Hematopoietic multipotent progenitor cell treated with erythropoietin and hydrocortisone succinate and interleukin-3 and kit ligand, for 17 days (in vitro differentiated cells): ENCODE measurements at places on chromosomes 7 and 10.

GRCh38 chr7:92072121-92072520 is 62.2 kb downstream of the CYP51A1 start:
- no peak for DNase-seq

- DNase-seq: no peak
Measured at GRCh38 chr10:94677691-94678090, 5.8 kb upstream of the CYP2C18 start.

DNA sequence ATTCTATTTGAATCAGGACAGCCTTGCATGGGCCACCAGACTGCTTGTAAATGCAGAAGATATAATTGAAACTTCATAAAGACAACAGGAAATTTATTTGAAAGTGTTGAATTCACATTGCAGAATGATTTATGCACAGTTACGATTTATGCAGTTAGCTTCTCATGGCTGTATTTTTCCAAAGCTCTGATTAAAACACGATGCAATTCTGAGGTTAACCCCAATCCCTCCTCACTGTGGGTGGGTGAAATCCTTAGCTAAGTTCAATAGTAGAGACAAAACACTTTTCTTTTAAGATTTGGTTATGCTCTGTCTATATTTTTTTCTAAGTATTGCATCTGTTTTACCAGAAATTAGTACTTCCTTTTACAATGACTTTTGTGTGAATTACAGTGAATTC is 728.8 kb upstream of the IGFBP3 start:
- DNase-seq: no peak

- DNase-seq: no peak
Measured at GRCh38 chr10:70359017-70359550, 23.3 kb downstream of the LRRC20 start.

GRCh38 chr7:24741679-24742505 is 15.4 kb downstream of the GSDME start:
- no peak for DNase-seq

GRCh38 chr7:138608275-138608674 is 92.9 kb downstream of the SVOPL start:
- no peak for DNase-seq

DNA sequence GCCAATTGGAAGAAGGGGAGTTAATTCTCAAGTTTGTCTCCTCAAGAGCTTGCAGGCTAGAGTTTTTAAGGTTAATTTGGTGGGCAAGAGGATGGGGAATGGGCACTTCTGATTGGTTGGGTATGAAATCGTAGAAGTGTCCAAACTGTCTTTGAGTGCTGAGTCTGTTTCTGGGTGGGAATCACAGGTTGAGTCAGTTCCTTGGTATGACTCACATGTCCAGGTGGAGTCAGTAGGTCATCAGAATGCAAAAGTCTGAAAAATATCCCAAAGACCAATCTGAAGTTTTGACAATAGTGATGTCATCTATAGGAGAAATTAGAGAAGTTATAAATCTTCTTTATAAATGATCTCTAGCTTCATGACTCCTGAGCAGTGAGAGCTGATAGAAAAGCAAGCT is 1252.2 kb downstream of the REEP3 start:
- no peak for DNase-seq

GRCh38 chr7:66771795-66772194 is 31.3 kb downstream of the RABGEF1 start:
- no peak for DNase-seq

DNA sequence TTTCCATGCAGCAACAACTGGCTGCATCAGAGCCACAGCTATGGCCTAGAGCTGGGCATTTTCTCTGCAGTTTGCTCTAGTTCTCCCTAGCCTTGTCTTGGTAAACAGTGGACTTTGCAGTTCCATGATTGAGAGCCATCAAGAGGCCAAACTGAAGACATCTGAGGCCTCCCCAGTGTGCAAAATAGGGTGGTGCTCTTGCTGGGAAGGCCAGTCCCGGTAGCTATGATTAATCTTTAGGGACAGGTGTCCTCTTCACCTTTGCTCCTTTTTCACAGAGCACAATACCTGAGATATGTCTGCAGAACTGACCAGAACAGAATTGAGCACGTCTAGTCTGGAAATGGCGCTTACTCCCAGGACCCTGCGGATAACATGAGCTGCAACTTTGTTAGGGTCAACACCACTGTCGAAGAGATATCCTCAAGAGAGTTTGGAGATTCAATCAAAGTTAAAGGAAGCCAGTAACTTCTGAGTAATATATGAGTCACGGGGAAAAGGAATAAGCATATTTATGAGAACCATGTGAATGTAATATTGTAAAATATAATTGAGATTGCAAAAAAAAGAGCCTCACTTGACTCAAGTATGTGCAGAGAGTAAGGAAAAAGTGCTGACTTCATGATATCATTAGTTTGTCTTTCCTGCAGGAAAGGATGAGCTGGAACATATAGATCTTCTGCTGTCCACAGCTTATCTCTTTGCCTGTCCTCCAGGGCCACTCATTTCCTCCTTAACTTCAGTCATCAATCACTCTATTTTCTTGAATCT is 76.7 kb downstream of the ANK3 start:
- DNase-seq: no peak

DNA sequence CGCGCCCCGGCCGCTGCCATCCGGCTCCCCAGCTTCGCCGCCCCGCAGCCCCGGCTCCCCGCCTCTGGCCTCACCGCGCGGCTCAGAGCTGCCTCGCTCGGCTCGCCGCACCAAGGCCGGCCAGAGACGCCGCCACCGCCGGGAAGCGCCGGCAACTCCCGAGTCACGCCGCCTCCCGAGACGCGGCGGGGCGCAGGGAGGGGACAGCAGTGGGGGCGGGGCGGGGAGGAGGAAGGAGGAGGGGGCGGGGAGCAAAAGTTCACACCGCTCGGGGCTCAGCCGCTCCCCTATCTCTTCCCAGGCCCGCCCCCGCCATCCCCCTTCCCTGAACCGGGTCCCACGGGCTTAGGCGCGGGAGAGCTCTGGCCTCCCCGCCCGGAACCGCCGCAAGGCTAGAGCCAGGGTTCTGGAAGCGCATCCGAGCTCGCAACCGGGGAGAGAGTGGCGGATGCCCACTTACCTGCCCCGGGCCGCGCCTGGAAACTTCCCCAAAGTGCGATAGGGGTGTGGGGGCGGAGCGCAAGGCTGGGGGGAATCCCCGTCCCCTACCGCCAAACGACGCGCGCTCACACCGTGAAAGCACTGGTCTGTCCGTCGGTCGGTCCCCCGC is 1.0 kb downstream of the CHST15 start:
- no peak for DNase-seq

GRCh38 chr7:92645114-92646061 is 55.2 kb upstream of the FAM133B start:
- DNase-seq: no peak

DNA sequence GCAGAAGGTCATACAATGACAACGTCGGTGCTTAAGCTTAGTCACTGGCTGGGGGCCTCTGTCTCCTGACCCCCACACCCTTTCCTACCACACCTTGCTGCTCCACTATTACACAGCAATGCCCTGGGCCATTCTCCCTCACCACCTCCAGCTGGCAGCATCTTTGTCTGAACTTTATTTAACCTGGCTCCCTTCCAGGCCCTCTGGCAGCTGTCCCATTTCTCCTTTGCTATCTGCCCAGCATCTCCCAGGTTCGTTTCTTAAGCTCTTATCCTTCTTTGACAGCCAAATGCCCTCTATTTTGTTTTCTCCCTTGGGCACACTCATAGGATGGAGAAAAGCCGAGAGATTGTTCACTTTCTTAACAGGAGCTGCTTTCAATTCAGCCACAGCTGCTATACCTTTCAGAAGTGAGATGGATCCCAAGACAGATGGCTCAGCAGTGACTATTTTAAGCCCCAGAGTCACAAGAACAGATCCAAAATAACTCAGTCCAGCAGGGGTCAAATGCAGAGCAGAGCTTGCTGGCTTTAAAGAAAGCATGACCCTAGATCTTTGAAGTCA is 1277.1 kb upstream of the AUTS2 start:
- no peak for DNase-seq

DNA sequence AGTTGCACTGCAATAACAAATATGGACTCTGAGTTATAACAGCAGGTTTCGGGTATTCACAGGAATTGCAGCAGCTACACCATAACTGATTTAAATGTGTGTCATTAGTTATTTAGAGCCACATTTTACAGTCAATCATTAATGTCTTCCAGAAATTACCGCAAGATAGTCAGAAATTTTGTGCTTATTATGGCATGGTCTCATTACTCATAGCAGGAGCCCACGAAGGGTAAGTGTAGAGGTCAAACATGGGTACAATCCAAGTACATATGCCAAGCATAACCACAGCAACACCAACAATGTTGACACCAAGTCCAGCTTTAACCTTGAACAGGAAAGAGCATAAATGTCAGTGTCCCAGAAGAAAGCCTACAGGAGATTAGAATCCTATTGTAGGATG is 84.4 kb downstream of the SLC13A1 start:
- DNase-seq: no peak

GRCh38 chr10:86650151-86650550 is 4.2 kb upstream of the OPN4 start:
- DNase-seq: no peak

GRCh38 chr7:1220977-1221745 is 11.5 kb upstream of the UNCX start:
- no peak for DNase-seq

DNA sequence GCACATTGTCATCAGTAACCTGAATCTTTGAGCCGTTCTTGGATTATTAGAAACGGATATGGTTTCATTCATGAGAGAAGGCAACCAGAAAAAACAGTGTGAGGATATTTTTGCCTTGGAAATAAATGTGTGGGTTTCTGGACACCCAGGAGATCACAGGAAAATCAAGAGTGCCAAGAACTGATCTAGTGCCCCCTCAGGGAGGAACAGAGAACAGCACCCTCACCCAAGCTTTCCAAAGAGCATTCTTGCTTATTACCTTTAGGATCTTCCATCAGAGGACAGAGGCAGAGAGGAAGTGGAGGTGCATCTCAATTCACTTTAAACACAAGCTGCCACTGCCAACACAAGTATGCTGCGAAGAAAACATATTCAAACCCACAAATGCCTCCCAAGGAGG is 851.5 kb upstream of the COBL start:
- DNase-seq: no peak

DNA sequence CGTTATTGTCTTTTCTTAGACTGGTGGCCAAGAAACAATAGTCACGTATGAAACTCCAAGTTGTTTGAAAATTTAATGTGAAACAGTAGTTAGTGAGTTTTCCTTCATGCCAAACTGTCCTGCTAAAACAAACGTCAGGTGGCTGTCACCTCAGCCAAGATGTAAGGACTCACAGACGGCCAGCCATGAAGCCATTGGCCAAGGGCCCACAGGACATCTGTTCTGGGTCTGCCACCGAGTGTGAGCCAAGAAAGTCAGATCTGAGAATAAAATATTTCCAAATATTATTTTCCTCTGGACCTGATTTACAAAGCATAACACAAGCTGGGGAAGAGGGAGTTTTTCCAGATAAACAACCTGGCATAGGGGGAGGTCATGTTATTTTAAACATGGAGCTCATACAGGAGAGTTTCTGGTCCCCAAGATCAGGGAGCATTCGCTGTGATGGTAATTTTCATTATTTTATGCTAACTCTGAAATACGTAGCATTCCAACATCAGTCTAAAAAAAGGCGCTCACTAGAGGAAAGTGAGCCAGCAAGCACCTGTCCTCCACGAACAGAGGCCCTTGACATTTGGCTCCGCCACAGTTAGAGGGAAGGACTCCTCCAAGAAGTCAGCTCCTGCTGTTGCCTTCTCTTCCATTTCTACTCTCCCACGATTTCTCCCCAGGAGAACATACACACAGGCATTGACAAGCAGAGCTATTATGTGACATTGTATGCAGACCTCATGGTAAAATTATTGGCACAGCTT is 38.9 kb upstream of the LANCL2 start:
- no peak for DNase-seq

DNA sequence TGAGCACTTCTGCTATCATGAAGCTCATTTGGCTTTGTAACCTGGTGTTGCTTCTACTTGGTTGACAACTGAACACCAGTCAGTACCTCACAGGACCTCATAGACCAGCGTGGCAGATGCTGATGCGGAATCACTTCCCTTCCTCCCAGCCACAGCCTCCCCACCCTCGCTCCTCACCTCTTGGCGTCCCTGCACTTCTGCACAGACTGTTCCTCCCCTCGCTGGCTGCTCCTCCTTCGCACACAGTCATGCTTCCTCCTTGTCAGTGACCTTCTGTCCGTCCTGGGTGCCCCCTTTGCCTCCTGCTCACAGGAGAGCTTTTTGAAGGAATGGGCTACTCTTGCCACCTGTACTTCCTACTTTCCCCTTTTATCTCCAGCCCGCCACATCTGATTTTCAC is 61.4 kb upstream of the CTBP2 start:
- DNase-seq: no peak

GRCh38 chr10:43939389-43939938 is 290.8 kb upstream of the ZNF32 start:
- DNase-seq: no peak

DNA sequence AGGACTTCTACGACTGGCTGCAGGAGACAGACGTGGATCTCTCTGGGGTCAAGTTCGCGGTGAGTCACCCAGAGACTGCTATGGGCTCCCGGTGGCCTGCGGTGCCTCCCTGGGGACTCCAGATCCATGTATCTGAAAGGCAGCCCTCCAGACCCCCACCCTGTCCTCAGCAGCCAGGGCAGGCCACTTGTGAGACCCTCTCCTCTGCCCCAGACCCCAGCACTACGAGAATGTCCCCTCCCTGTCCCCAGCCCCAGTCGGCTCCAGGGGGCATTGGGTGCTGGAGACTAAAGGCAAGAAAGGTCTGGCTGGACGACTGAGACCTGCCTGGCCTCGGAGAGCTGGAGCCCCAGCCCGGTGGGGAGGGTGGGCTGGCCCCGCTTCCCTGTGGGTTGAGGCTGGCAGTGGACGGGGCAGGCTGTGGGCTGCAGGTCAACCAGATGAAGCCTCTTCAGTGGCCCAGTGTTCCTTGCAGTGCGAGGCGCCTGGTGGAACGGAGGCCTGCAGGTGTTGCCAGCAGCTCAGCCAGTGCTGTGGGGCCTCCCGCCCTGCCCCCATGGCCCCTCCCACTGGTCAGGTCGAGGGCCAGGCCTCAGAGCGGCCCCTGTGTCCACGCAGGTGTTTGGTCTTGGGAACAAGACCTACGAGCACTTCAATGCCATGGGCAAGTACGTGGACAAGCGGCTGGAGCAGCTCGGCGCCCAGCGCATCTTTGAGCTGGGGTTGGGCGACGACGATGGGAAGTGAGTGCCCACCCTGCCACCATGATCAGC is 13.8 kb downstream of the TMEM120A start:
- no peak for DNase-seq

DNA sequence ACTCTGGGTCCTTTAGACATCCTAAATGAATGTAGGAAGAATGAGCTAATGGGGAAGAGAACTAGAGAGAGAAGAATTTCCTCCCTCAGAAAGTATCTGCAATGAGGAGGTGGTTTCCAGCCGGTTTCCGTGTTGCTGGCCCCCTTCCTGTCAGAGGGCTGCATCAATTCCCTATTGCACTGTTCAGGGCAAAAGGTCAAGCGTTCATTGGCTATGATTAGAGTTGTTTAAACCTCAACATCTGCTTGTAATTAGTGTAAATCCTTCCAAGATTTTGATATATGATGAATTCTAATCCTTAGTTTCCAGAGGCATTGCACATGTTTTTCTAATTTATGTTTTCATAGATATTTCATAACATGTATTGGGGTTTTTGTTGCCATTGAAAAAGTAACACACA is 107.3 kb upstream of the SGCE start:
- no peak for DNase-seq

- no peak for DNase-seq
Measured at GRCh38 chr10:8365935-8366911, 311.7 kb downstream of the GATA3 start.

- DNase-seq: no peak
Measured at GRCh38 chr10:90964781-90965465, 44.0 kb upstream of the ANKRD1 start.
